ENCODE measurements at places on chromosomes 5 and 9. TPM values are rescaled to one million over a fixed set of nuclear protein-coding genes. Genes with fewer than 3 reads are reported as not detected.

GRCh38 chr9:5839572-5839902 lies 6.6 kb upstream of the ERMP1 start:
- DNase-seq = no peak
- H3K4me3 ChIP-seq = no peak overlapping the region
- H3K27ac ChIP-seq = no peak overlapping the region
- H3K36me3 ChIP-seq = no peaks in the 10 kb centered on the region
- no peaks in the 10 kb centered on the region for H3K27me3 ChIP-seq

- no peaks in the 10 kb centered on the region for H3K27me3 ChIP-seq
- no peaks in the 10 kb centered on the region for H3K36me3 ChIP-seq
- no peak overlapping the region for H3K27ac ChIP-seq
- DNase-seq = no peak
- no peaks in the 10 kb centered on the region for H3K4me1 ChIP-seq
These were observed 130.9 kb downstream of the CCDC192 start for GRCh38 chr5:127834094-127834531.

GRCh38 chr5:43007246-43007910 lies 32.7 kb downstream of the ANXA2R start:
- peak; percentile 81 for DNase-seq
- peaks cover 18% of the 10 kb centered on the region for H3K4me1 ChIP-seq
- H3K36me3 ChIP-seq = no peaks in the 10 kb centered on the region
- H3K27ac ChIP-seq = peak overlapping the region; percentile 84
- peaks cover 95% of the 10 kb centered on the region for H3K27me3 ChIP-seq

Gene ZNF658
- 18.8 TPM for total RNA-seq

Measured in spinal cord (tissue), 10 donors.